ENCODE measurements at places on chromosomes 4 and X.

- no peak for DNase-seq
Observed at GRCh38 chr4:16665942-16666551, 232.4 kb downstream of the LDB2 start.

- DNase-seq = no peak
Observed at GRCh38 chr4:79661196-79661595, 253.2 kb upstream of the GK2 start.

- DNase-seq = no peak
Observed at GRCh38 chr4:53905276-53905940, 159.0 kb downstream of the CHIC2 start.

DNA sequence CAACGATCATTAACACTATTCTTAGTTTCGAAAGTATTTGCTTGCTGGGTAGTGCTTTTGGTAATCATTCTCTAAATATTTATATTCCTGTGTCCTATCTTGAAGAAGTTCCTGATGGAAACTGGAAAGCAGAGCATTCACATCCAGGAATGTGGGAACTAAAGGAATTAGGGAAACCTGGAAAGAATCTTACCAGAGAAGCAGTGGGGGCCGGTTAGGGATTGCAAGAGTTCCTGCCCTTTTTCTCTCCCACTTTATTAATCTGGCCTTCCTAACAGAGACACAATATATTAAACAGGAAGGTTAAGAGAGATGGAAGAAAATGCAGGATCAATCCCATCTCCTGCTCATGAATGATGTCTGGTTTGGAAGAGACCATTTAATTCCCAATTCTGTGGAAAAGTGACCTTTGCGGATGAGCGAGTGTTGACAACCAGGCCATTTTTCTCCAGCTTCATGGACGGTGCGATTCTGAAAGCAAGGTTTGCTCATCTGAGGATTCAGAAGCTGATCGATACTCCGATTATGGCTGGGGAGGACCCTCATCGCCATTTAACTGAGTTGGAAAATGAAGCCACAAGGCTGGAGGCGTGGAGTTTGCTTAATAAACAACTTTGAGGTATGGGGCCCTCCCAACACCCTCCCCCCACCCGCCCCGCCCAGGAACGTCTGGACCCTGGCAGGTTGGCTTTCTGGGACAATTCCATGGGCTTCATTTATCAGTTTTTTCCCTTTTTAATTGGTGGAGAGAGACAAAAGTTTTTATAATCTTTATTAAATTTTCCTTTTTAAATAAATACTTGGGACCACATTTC lies 52.3 kb downstream of the C4orf51 start:
- DNase-seq = no peak

GRCh38 chr4:107640878-107641277 lies 79.2 kb downstream of the PAPSS1 start:
- no peak for DNase-seq

DNA sequence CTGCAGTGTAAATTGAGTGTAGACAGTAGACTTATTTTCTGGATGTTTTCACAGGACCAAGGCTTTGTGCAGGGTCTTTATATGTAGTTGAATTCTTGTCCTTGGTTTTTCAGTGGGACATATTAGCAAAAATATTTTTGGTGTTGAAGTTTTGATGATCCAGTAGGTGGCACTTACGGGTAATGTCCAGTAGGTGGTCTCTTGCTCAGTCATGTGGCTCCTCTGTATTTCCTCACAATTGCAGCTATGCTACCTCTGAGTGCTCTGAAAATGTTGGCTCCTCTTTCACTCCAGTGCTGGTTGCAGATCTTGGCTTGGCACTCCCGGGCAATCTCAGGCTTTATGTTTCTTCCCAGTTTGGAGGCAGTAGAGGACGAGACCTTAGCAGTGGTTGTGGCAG lies 419.8 kb upstream of the AMOT start:
- no peak for DNase-seq

GRCh38 chr4:158189422-158189821 lies 16.6 kb upstream of the GASK1B start:
- DNase-seq = no peak

- no peak for DNase-seq
Observed at GRCh38 chrX:145853181-145853580, 35.6 kb downstream of the SLITRK2 start.

- no peak for DNase-seq
Observed at GRCh38 chr4:136281889-136282288, 1250.4 kb downstream of the PCDH18 start.

DNA sequence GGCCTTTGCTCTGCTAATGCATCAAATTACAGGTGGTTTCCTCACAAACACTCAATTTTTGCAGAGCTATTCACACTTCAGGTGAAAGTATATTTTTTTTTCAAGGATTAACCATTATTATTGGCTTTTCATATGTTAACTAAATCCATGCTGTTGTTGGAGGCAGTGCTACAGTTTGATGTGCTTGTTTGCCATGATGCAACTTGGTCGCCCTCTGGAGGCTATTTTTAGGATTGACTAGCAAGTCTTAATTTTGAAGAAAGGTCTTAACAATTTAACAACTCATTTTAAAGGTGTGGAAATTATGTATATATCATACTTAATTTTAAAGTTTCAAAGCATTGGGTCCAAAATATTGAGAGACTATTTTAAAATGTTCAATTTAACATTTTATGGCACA lies 168.8 kb upstream of the FAM47A start:
- DNase-seq = peak; percentile 18

DNA sequence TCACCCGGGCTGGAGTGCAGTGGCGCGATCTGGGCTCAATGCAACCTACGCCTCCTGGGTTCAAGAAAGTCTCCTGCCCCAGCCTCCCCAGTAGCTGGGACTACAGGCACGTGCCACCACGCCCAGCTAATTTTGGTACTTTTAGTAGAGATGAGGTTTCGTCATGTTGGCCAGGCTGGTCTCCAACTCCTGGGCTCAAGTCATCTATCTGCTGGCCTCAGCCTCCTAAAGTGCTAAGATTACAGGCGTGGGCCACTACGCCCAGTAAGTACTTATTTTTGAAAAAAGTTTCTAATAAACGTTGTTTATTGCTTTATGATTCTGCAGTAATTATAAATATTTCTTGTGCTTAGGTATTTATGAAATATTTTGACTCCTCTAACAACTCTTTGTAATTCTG lies 4.3 kb upstream of the PCSK1N start:
- DNase-seq = no peak

GRCh38 chrX:154779261-154779660 lies 16.6 kb downstream of the DKC1 start:
- DNase-seq = no peak

- DNase-seq = no peak
Observed at GRCh38 chrX:25067271-25068172, 51.8 kb upstream of the ARX start.

- no peak for DNase-seq
Observed at GRCh38 chr4:64062991-64063390, 346.3 kb downstream of the TECRL start.

DNA sequence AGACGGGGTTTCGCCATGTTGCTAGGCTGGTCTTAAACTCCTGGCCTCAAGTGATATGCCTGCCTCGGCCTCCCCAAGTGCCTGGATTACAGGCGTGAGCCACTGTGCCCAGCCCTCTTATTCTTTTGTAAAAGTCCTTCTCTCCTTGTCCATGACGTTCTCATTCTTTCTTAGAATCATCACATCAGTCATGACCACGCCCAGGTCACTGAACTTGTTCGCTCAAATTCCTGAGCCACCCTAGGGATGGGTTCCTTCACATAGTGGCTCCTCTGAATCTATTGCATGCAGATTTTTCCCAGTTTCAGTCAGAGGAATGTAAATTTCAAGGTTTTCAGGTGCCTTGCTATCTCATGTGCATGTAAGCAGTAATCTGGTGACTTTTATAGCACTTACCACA lies 15.7 kb downstream of the JADE1 start:
- no peak for DNase-seq

DNA sequence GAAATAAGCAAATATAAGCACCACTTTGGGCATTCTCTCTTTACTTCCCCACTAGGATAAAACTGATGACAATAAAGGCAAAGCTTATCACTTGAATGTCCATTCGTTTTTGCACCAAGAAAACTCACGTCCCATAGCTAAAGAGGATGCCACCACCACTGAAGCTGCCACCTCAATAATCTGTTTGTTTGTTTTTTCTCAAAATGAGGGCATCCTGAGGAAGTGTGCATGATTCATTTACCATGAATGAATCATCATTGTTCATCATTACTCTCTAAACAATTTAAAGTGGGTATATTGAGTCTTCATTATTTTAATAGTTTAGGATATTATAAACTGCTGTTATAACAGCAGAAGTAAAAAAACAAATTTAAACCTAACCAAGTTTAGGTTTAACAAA lies 168.2 kb downstream of the DCTD start:
- no peak for DNase-seq

- DNase-seq = no peak
Observed at GRCh38 chr4:13615161-13615560, 12.4 kb downstream of the BOD1L1 start.

GRCh38 chr4:154364066-154364845 lies 127.3 kb downstream of the DCHS2 start:
- DNase-seq = no peak

DNA sequence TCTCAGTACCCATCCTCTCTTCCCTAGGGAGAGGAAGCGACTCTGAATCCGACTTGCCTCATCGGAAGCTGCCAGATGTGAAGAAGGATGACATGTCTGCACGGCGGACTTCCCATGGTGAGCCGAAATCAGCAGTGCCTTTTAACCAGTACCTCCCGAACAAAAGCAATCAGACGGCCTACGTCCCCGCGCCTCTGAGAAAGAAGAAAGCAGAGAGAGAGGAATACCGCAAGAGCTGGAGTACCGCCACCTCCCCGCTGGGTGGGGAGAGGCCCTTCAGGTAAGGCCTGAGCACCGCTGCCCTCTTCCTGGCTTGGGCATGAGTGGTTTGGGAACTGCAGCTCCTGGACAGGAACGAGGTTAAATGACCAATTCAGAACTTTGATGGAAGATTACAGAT lies 81.2 kb downstream of the LIMCH1 start:
- DNase-seq = no peak

DNA sequence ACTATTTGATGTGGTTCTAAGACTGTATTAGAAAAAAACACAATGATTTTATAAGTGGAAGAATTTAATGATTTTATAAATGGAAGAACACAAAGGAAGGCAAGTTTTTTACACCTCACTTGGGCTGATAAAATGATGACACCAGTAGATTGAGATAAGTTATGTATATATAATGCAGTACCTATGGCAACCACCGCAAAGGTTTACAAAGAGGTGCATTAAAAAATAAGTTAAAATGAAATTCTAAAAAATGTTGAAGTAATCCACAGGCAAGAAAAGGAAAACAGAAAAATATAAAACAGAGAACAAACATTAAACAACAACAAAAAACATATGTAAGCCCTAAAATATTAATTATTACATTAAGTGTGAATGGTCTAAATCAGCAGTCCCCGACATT lies 490.9 kb upstream of the AADAT start:
- no peak for DNase-seq

GRCh38 chr4:7539659-7540058 lies 104.9 kb upstream of the PSAPL1 start:
- peak; percentile 51 for DNase-seq

DNA sequence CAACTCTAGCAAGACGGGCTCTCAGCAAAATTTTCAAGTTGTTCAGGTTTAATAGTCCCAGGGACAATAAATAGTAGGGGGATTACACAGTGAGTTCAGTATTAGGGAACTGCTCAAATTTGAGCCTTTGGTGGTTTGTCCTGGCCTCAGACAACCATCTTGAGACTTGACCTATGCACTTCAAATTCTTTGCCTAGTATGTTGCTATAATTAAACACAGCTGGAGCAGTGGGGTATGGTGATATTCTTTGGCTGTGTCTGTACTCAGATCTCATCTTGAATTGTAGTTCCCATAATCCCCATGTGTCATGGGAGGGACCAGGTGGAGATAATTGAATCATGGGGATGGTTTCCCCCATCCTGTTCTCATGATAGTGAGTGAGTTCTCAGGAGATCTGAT lies 43.3 kb upstream of the TEX13A start:
- no peak for DNase-seq

GRCh38 chr4:66430856-66431255 lies 760.6 kb upstream of the EPHA5 start:
- DNase-seq = no peak

DNA sequence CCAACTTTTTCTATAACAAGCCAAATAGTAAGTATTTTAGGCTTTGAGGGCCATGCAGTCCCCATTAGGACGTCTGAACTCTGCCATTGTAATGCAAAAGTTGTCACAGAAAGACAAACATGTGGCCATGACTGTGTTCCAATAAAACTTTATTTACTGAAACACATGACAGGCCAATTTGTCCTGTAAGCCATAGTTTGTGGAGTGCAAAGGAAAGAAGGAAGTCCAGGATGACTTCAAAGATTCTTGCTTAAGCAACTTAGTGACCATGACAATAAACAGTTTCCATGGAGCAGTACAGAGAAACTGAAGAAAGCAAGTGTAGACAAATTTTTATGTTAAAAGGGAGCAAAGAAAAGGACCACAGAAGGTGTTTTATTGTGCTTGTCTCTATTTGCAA lies 35.0 kb upstream of the MYOZ2 start:
- no peak for DNase-seq

- no peak for DNase-seq
Observed at GRCh38 chrX:44876086-44876485, 3.1 kb downstream of the KDM6A start.

DNA sequence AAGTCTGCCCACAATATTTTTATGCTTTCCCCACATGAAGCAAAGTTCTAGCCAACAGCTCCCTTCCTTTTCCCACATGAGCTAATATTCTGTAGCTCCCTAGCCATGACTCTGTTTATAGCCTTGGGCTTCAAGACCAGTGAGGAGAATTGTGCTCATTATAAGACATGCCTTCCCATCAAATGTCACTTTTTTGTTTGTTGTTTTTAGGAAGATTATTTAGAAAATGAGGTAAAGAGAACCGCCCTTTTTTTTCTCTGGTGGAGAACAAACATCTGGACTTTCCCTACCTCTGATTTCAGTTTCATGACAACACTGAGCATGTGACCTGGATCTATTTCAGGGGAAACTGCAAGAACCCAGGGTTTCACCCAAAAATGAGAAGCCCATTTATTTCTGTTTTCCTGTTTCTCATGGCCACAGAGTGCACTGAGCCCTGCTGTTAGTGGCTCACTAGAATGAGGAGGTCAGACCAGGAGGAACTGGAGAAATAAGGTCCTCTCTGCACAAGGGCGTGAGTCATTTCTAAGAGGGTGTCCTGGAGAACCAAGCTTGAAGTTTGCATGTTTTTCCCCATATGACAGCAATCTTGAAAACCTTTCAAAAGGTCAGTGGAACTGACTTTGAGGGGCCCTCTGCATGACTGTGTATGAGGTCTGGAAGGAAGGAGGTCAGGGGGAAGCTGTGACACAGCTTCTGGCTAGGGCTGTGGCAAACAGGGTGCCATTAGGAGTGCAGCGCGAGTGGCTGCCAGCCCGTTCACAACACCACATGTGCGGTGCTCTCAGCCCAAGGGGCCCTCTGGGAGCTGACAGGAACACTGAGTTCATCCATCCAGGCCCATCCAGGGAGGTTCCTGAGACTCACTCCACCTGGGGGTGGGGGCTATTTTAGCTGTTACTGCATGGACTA lies 55.2 kb downstream of the CHST7 start:
- DNase-seq = peak; percentile 50

Data from activated T-cell treated with anti-CD3 and anti-CD28 coated beads, Interleukin-2, amount 50 U/mL, for 48 hours (primary cell).